ENCODE measurements at places on chromosomes 5 and 9. TPM values are rescaled to one million over a fixed set of nuclear protein-coding genes. Genes with fewer than 3 reads are reported as not detected.

Gene ARAP3
- 4.9 TPM for total RNA-seq

Gene CRB2
- 0.15 TPM for total RNA-seq

Gene PPP6C
- total RNA-seq: 26.1 TPM

Gene RAB3C
- not detected for total RNA-seq

Gene DMGDH
- total RNA-seq: not detected

Gene C5orf63
- 4.0 TPM for total RNA-seq

Gene WDR41
- 54.6 TPM for total RNA-seq

Gene PCDHGA2
- 0.46 TPM for total RNA-seq

Gene C9
- total RNA-seq: not detected

Gene COL15A1
- 0.49 TPM for total RNA-seq

Gene SMIM33
- total RNA-seq: not detected

Gene COL5A1
- total RNA-seq: 37.0 TPM

Gene SPATA31E1
- not detected for total RNA-seq

Gene FOXD4L3
- total RNA-seq: not detected

Gene P4HA2
- total RNA-seq: 56.5 TPM

Gene GALT
- total RNA-seq: 14.0 TPM

Gene EGFLAM
- 0.47 TPM for total RNA-seq

Gene PCDH12
- total RNA-seq: not detected

Gene SOHLH1
- not detected for total RNA-seq

Gene BRINP1
- total RNA-seq: 0.14 TPM

Gene APBA1
- 0.15 TPM for total RNA-seq

Gene TLE4
- total RNA-seq: 12.0 TPM

Gene RPL37
- 2,515 TPM for total RNA-seq

Gene AHRR
- total RNA-seq: 5.4 TPM

Gene MRPS2
- 135 TPM for total RNA-seq

Gene CCNI2
- total RNA-seq: 0.07 TPM

Gene NPR3
- 16.9 TPM for total RNA-seq

Gene QRFP
- not detected for total RNA-seq

Gene TSTD2
- total RNA-seq: 11.6 TPM

Gene SOX30
- total RNA-seq: not detected

Gene CER1
- not detected for total RNA-seq

Gene SHC3
- 0.22 TPM for total RNA-seq

Gene FAT2
- total RNA-seq: not detected

Gene CCDC127
- total RNA-seq: 5.8 TPM

Gene PHF24
- 0.19 TPM for total RNA-seq

Gene SHROOM1
- total RNA-seq: 9.4 TPM

Gene IFNA2
- total RNA-seq: not detected

Gene NUTM2F
- not detected for total RNA-seq

Gene RICTOR
- total RNA-seq: 14.1 TPM

Gene IFNA21
- total RNA-seq: not detected

Gene PAPPA
- total RNA-seq: 33.9 TPM

Gene C5orf52
- total RNA-seq: not detected

Gene STK32A
- total RNA-seq: 0.30 TPM

Gene PAX5
- total RNA-seq: 0.05 TPM

Gene EIF4EBP3
- 1.9 TPM for total RNA-seq

Gene PCDHGA4
- 0.08 TPM for total RNA-seq

Gene OR1L6
- total RNA-seq: not detected

Gene NOTCH1
- 13.2 TPM for total RNA-seq

Gene LCN15
- total RNA-seq: not detected

Gene PCSK5
- total RNA-seq: 2.2 TPM

Gene PCDHGA8
- not detected for total RNA-seq

Gene PCDHGA7
- total RNA-seq: 0.95 TPM

Gene RAPGEF6
- 14.5 TPM for total RNA-seq

Gene SLIT3
- total RNA-seq: 19.5 TPM

Gene ANGPTL2
- not detected for total RNA-seq

Gene MEF2C
- not detected for total RNA-seq

Gene INSL4
- 17.1 TPM for total RNA-seq
